ENCODE measurements at places on chromosomes 2 and 18.

GRCh38 chr2:60391230-60391629, 162.2 kb downstream of the BCL11A start:
- no peak for DNase-seq

- DNase-seq: no peak
Observed at GRCh38 chr18:56995579-56996188, 151.2 kb upstream of the BOD1L2 start.

GRCh38 chr2:72210470-72210869, 62.8 kb upstream of the CYP26B1 start:
- no peak for DNase-seq

DNA sequence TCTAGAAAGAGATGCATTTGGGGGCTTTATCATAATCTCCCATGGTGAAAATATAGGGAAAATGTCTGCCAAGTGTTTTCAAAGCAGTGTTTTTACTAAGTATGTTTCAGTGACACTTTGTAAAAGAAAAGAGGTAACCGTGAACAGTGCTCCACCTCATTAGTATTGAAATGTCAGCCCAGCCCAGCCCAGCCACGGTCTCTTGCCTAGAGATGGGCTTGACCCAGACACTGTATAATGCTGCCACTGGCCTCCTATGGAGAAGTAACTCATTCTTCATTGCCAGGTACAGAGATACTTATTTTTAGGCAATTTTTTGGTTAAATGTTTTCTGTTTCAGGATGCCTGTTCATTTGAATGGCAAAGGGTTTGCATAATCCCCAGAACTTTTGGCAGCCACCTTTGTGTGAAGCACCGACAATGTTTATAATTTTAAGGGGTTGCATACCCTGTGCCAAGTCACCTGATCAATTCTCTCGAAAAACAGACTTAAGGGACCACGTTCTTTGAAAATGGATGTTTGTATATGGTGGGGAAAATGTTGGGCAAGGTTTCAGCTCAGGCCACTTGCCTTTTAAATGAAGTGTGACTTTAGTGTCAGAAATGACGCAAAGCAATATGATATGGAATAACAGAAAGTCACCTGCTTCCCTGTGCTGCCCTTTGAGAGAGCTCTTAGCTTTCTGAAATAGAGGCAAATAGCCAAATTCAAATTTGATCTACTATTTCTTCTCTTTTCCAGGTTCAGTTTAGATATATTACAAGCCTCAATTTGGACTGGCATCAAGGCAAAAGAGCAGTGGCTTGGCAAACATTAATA, 314.5 kb upstream of the RGPD4 start:
- no peak for DNase-seq

- DNase-seq: no peak
Observed at GRCh38 chr2:235116885-235117492, 165.2 kb downstream of the SH3BP4 start.

GRCh38 chr2:61536180-61536571, 2.0 kb downstream of the XPO1 start:
- no peak for DNase-seq
